ENCODE measurements at places on chromosomes 6 and 20. TPM values are rescaled to one million over a fixed set of nuclear protein-coding genes. Genes with fewer than 3 reads are reported as not detected.

- no peak for DNase-seq
Measured at GRCh38 chr6:135212935-135213334, 31.8 kb downstream of the MYB start.

DNA sequence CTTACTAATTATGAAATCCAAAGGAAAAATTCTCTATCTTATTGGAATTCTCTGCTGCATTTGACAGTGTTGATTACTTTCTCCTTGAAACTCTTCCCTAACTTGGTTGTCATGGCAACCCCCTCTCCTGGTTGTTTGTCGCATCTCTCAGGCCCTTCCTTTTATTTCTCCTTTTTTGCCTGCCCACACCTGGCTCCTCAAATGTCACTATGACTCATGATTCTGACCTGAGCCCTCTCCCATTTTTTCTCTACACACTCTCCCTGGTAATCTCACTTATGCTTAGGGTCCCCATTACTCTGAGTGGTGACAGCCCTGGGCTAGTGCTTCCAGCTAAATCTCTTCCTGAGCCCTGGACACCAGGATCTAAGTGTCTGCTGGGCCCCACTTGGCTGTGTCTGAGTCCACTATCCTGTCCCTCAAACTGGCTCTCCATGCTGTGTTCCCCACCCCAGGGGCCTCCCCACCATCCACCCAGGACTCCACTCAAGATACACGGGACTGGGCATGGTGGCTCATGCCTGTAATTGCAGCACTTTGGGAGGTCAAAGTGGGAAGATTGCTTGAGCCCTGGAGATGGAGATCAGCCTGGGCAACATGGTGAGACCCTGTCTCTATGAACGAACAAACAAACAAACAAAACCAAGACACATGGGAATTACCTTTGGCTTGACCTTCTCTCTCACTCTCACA lies 16.5 kb upstream of the NNAT start:
- DNase-seq: peak; percentile 66

LAMA2 gene
- total RNA-seq: 2.9 TPM

GRCh38 chr20:35311409-35311808 lies 19.2 kb upstream of the FAM83C start:
- no peak for DNase-seq

TRIM31 gene
- not detected for total RNA-seq

All from endodermal cell (in vitro differentiated cells).